Kasumi-1 (cell line): ENCODE measurements at places on chromosomes 5 and 9.

DNA sequence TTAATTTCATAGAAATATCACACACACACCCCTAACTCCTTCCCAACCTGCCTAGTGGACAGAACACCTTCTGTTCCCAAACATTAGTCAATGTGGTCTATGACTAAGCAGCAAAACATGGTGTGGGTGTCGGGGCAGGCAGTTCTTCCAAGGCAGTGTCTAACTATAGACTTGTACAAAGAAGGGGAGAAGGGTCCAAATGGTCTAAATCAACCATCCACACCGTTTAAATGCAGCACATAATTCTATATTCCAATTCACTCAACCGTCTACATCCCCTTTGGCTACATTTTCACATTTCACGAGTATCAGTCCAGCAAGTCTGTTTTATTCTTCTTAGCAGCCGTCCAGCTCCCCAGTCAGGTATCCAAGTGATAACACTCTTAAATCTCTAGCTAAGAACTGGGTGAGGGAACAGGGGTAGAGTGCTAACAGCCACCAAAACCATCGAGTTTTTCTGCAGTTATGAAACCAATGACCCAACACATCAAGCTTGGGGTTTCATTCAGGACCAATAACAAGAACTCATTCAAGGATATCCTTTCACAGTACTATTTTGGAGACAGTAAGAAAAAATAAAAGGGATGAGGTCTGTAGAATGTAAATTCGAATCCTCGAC lies 3.3 kb downstream of the ZNF608 start:
- peak; percentile 27 for DNase-seq

GRCh38 chr9:95366731-95367325 lies 49.3 kb upstream of the FANCC start:
- DNase-seq: no peak

GRCh38 chr9:88531920-88532698 lies 2.9 kb upstream of the NXNL2 start:
- DNase-seq: no peak

DNA sequence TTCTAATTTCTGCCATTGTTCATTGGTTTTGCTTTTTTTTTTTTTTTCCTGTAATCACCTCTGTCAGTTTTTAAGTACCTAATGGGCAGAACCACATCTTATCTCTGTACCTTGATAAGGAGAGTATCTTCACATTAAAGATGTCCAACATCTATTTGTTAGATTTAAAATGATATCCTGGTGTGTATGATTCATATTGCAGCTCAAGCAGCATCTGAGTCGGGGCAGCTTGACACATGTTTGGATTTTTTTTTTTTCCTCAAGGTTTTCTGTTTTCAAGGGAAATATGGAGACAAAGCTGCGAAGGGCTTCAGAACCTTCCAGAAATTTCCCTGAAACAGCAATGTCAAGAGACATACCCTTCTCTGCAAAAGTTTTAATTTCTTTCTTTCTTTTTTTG lies 164.7 kb downstream of the DOCK2 start:
- no peak for DNase-seq

GRCh38 chr9:71506821-71507220 lies 261.5 kb downstream of the CEMIP2 start:
- no peak for DNase-seq

- DNase-seq: no peak
Measured at GRCh38 chr5:15938961-15939360, 240.6 kb downstream of the MARCHF11 start.

- DNase-seq: no peak
Measured at GRCh38 chr5:153880106-153880505, 158.6 kb downstream of the FAM114A2 start.

GRCh38 chr5:170109059-170110031 lies 3.6 kb downstream of the FOXI1 start:
- DNase-seq: no peak

- DNase-seq: no peak
Measured at GRCh38 chr5:16579142-16579847, 37.5 kb downstream of the RETREG1 start.

DNA sequence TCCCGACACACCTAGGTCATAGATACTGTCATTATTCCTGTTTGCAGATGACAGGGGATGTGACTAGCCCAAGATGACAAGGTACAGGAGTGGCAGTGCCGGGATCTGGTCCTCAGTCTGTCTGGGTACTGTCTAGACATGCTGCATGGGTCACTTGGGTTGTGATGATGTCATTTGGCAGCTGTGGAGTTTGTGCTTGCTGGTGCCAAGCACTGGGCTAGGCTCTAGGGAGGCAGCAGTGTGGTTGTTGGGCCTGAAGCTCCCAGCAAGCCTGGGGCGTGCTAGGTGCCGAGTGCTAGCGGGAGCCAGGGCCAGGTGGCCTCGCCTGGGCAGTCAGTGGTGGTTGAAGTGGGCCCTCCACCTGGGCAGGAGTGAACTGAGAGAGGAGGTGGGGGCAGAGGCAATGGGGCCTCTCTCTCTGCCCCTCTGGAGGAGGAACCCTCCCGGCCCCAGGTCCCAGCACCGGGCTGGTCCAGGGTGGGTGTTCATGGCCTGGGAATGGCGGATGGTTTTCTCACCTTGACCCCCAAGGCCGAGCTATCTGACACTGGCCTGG lies 8.8 kb upstream of the ASB6 start:
- no peak for DNase-seq

- no peak for DNase-seq
Measured at GRCh38 chr5:150278046-150278730, 11.4 kb downstream of the CAMK2A start.
